Activated T-cell treated with anti-CD3 and anti-CD28 coated beads, Interleukin-2, amount 50 U/mL, for 4 hours (primary cell): ENCODE measurements at places on chromosomes 1 and 21. TPM values are rescaled to one million over a fixed set of nuclear protein-coding genes. Genes with fewer than 3 reads are reported as not detected.

The FBXO2 gene
- 0.81 TPM for total RNA-seq

The RPS27 gene
- 2,176 TPM for total RNA-seq

The OLFM3 gene
- not detected for total RNA-seq

The FAM229A gene
- 2.7 TPM for total RNA-seq

The ZNF281 gene
- total RNA-seq, result 14.2 TPM

The RCSD1 gene
- 17.5 TPM for total RNA-seq

The S100A16 gene
- not detected for total RNA-seq

The CFAP45 gene
- 1.2 TPM for total RNA-seq

The TP73 gene
- 0.05 TPM for total RNA-seq

The CYYR1 gene
- 0.18 TPM for total RNA-seq

The LRRC8B gene
- total RNA-seq, result 73.0 TPM

The SLC35F3 gene
- 0.76 TPM for total RNA-seq
